Spinal cord (tissue), 10 donors: ENCODE measurements at places on chromosomes 3 and 15. TPM values are rescaled to one million over a fixed set of nuclear protein-coding genes. Genes with fewer than 3 reads are reported as not detected.

RAB6B gene
- 169 TPM for total RNA-seq

XCR1 gene
- not detected for total RNA-seq

FGD5 gene
- 12.1 TPM for total RNA-seq

PIGB gene
- 14.8 TPM for total RNA-seq

PLA2G4E gene
- not detected for total RNA-seq

NT5DC2 gene
- total RNA-seq = 83.3 TPM

AP3B2 gene
- total RNA-seq = 19.3 TPM

GOLGA8T gene
- total RNA-seq = 0.83 TPM

PRICKLE2 gene
- total RNA-seq = 24.2 TPM

TRAIP gene
- 5.9 TPM for total RNA-seq

SYNPR gene
- 83.5 TPM for total RNA-seq

BFSP2 gene
- not detected for total RNA-seq

GABRR3 gene
- 0.20 TPM for total RNA-seq

RCN2 gene
- 103 TPM for total RNA-seq

SLC9C1 gene
- 0.50 TPM for total RNA-seq

TRAT1 gene
- not detected for total RNA-seq

PARP9 gene
- total RNA-seq = 19.8 TPM

PLS1 gene
- total RNA-seq = 4.7 TPM

GRM7 gene
- 37.0 TPM for total RNA-seq

CD80 gene
- not detected for total RNA-seq

LSAMP gene
- total RNA-seq = 126 TPM

FEZF2 gene
- total RNA-seq = not detected

SMAD3 gene
- 33.3 TPM for total RNA-seq

GOLGA8R gene
- total RNA-seq = 5.5 TPM

WDR93 gene
- 3.9 TPM for total RNA-seq

GPR160 gene
- 7.2 TPM for total RNA-seq

CIDEC gene
- not detected for total RNA-seq

ZBED2 gene
- total RNA-seq = not detected

WNT7A gene
- total RNA-seq = 5.0 TPM

PAQR5 gene
- total RNA-seq = 9.3 TPM

CNTN6 gene
- total RNA-seq = 9.6 TPM

CA12 gene
- total RNA-seq = 7.5 TPM

CCR9 gene
- 0.30 TPM for total RNA-seq

CILP gene
- total RNA-seq = 0.94 TPM
